Coronary artery (tissue), 2 donors: ENCODE measurements at places on chromosomes 6 and 20.

GRCh38 chr20:21681234-21681921 lies 24.1 kb upstream of the PAX1 start:
- DNase-seq: no peak

DNA sequence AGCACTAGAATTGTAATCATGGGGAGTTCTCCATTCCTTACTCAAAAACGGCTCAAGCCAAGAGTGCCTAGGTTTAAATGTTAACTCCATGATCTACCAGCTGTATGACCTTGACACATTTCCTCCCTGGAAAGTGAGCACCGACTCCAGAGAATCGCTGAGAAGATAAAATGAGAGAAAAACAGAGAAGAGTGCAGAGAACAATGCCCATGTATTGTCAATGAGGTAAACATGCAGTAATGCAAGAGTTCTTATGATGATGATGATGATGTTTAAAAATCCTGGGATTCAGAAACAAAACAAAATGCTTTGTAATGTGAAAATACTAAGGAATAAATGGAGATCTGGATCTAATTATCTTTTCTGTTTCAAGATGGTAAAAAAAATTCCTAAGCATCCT lies 64.8 kb upstream of the BEND6 start:
- no peak for DNase-seq

DNA sequence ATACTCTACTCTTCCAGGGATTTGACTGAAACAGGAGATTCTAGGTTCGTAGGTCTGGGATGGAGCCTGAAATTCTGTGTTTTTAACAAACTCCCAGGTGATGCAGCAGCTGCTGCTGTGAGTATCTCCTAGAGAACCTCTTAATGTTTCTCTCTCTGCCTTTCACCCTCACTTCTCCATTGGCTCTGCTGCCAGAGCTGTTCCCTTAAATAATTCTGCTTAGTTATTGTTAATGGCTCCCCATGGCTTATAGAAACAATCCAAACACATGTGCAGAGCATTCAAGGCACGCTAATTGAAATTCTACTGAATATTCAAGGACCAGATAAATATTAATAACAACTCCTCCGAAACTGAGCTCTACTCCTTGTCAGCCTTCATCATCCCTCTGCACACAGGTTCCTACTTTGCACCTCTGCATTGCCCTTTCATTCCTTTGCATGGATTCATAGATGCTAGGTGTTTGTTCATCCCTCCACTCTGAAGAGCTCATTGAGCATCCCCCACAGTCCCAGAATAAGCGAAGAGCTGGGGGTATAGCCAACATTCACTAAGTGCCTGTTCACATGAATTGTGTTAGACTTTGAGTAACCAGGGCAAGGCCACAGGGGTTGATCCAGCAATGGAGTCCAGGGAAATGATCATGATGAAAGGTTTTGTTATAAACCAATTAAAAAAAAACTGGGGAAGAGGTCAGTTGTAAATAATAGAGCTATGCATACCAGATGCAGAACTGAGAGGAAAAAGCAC lies 488.4 kb upstream of the JAG1 start:
- DNase-seq: no peak

DNA sequence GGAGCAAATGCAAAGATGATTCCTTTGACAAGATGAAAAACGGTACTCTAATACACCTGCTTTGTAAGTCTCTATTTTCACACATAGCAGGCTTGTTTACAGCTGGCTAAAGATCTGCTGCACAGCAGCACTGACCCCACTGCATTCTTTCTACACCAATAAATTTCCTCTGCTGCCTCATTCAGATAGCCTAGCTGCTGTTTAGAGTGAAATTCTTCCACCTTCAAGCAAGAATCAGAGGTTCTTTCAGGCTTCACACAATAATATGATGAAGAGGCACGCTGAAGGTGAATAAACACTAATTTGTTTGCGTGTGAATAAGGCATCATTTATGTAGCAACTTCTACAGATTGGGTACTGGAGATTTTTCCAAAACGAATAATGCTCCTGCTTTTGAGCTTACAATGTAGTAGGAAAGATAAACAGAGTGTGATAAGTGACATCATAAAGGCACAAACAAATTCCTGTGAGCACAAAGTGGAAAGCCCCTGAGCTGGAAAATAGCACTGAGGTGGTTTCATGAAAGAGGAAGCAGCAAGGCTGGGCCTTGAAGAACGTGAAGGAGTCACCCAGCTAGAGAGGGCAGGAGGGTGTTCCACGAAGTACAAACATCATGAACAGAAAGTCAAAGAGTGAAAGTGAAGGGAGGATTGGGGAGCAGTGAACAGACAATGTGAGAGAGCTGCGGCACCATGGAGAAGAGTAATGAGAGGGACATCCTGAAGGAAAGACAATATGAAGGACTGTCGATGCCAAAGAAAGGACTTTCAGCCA lies 543.4 kb downstream of the CD83 start:
- DNase-seq: no peak

DNA sequence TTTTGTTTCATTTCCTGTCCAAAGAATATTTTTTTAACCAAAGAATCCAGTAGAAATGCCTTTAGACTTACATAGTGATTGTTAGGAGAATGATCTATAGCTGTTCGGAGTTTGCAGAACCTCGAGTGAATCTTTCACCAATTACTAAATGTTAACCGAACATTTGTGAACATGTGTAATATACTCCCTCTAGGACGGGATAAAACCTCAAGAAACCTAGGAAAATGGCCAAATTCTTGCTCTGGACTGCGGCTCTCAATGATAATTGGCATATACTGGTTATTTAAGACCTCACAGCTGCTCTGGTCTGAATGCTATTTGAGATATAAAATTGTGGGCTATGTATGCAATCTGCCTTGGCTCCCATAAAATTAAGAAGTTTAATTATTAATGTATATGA lies 137.1 kb downstream of the PACRG start:
- DNase-seq: no peak

DNA sequence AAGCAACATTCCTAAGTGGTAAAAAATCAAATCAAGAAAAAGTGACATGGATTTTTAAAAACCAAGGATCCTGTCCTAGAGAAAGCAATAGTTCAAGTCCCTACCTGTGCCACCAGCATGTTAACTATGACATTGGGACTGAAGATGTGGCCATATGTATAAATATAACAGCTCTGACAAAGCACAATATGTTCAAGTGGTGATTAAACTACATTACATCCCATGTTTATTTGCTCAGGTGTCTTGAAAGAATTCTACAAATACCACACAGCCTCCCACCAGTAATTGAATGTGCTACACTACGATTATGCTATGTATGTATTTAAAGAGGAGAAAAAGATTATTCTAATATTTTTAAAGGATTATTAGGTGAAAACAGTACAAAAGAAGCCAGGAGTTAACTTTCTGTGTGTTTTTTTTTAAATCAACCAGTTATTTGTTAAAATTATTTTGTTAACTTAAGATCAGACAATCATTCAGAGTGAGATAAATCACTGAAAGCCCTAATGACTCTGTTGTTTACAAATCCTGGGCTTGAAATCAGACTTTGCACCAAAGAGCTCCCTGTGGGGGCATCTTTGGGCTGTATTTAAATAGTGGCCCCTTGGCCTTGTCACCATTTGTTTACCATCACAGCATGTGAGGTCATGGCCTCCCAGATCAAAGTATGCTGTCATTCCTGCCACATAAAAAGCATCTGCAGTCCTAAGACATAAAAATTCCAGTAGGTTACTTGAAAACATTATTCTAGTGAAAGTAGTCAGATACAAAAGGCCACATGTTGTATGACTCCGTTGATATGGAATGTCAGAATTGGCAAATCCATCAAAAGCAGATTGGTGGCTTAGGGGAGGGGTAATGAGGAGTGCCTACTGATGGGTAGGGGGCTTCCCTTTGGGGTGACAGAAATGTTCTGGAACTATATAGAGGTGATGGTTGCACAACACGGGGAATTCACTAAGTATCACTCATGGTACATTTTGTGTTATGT lies 17.1 kb downstream of the TTLL2 start:
- no peak for DNase-seq

GRCh38 chr20:6679086-6679485 lies 88.4 kb upstream of the BMP2 start:
- no peak for DNase-seq

DNA sequence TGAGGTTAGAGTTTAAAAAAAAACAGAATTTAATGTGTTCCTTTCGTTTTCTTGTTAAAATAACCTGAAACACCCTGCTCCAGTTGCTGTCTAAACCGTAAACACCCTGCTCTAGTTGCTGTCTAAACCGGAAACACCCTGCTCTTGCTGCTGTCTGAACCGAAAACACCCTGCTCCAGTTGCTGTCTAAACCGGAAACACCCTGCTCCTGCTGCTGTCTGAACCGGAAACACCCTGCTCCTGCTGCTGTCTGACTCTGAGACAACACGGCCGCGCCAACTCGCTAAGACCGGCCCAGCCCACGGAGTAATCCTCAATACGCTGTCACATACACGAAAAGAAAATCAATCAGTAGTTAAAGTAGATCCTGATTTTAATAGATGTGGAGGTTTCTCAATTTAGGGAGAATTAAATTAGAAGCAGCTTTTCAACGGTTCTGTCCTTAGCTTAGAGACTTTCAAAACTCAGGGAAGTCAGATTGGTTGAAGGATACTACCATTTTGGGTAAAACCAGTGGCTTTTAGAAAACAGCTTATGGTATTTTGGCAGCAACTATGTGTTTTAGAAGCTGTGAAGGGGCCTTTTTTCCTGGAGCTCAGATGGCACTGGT lies 98.3 kb downstream of the RAMACL start:
- DNase-seq: no peak

DNA sequence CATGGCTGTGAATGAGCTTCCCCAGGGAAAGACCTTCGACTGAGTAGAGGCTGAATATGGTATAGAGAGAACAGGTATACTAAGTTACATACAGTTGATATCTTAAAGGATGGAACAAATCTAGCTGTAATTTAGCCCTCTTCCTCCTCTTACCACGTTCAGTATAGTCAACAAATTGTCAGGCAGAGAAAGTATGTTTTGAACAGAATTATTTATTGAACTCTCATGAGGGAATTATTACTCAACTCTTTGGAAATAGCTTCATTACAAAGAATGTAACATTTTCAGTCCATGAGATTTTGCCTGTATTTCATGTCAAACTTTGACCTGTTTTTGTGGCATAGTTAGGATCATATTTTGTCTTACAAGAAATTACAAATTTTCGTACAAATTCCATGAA lies 63.0 kb downstream of the SH3BGRL2 start:
- DNase-seq: no peak

- no peak for DNase-seq
These were observed 493.5 kb upstream of the IMPG1 start for GRCh38 chr6:76565932-76566331.

- no peak for DNase-seq
These were observed 139.7 kb downstream of the PAK5 start for GRCh38 chr20:9699181-9699580.

DNA sequence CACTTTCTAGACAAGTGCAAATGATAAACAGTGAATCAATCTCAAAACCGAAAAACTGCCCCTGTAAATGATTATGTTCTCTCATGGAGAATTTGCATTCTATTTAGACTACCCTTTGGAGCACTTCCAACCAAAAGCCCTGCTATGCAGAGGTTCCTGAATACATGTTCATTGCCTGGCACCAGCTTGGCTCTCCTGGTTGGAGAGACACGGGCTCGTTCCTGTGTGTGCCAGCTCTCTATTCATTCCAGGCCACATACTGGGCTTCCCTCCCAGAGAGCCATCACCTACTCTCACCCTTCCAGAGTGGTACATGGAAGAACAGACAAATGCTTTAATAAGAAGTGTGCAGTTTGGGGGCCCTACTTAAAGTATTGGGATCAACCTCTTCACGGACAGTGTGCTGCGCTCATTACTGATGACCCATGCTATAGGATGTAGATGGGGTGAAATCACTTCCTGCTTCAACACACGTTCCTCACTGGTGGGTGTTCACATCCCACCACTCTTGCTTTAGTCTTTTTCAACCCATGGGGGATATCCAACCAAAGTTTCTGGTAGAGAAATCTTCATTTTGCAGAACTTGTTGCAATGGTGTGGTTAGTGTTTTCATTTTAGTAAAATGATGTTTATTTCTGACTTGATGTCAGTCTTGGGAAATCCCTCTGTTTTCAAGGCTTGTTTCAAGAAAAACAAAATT lies 38.5 kb upstream of the NAA20 start:
- no peak for DNase-seq

- no peak for DNase-seq
These were observed 161.4 kb upstream of the FLRT3 start for GRCh38 chr20:14498772-14499171.

DNA sequence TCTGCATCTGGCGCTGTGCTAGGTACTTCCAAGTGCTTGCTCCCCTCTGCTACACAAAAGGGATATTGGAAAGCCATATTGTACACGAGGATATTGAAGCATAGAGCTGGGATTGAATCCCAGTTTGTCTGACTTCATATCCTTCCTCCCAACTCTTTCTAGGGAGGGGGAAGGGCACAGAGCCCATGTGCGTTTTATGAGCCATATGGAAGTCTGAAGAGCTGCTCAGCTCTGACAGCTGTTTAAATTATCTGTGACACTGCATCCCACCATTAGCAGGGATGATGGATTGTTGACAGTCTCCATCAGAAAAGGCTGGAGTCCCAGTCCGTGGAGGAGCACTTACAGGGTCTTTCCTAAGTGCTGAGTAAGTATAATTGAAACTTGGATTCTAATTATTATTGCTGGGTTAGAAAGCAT lies 18.4 kb downstream of the TIAM2 start:
- no peak for DNase-seq

DNA sequence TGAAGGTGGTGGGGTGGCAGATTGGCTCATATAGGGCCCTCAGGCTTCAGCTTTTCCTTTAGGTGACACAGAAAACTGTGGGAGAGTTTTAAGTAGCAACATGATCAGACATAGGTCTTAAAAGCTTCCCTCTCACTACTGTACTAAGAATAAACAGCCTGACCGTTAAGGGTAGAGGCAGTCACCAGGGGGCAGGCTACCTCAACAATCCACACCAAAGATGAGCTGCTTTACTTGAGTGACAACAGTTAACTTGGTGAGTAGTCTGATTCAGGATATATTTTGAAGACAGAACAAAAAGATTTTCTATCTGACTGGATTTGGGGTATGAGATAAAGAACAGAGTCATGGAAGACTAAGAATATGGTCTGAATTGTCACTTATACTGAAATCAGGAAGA lies 193.1 kb upstream of the SHLD1 start:
- no peak for DNase-seq

GRCh38 chr6:122432816-122433215 lies 33.4 kb downstream of the HSF2 start:
- no peak for DNase-seq

- no peak for DNase-seq
These were observed 17.4 kb downstream of the PRPH2 start for GRCh38 chr6:42704937-42705374.

GRCh38 chr6:16824845-16825685 lies 63.8 kb upstream of the ATXN1 start:
- DNase-seq: no peak

GRCh38 chr6:108872141-108872557 lies 23.9 kb downstream of the ARMC2 start:
- DNase-seq: no peak

GRCh38 chr20:30811885-30812671 lies 445.4 kb upstream of the DEFB115 start:
- DNase-seq: peak; percentile 84

- no peak for DNase-seq
These were observed 8.8 kb downstream of the CDKAL1 start for GRCh38 chr6:20542927-20543602.

- no peak for DNase-seq
These were observed 18.0 kb upstream of the JARID2 start for GRCh38 chr6:15227827-15228318.

GRCh38 chr20:41135187-41135887 lies 2.0 kb upstream of the PLCG1 start:
- no peak for DNase-seq
